Kidney capillary endothelial cell (primary cell): ENCODE measurements at places on chromosomes 1 and 21.
A peak's percentile ranks its signal among the peaks of the same experiment; 100 is the strongest.

GRCh38 chr1:3391711-3392110, 62.8 kb upstream of the ARHGEF16 start:
- DNase-seq = no peak

- no peak for DNase-seq
Observed at GRCh38 chr1:13770743-13771142, 70.8 kb downstream of the PRDM2 start.

DNA sequence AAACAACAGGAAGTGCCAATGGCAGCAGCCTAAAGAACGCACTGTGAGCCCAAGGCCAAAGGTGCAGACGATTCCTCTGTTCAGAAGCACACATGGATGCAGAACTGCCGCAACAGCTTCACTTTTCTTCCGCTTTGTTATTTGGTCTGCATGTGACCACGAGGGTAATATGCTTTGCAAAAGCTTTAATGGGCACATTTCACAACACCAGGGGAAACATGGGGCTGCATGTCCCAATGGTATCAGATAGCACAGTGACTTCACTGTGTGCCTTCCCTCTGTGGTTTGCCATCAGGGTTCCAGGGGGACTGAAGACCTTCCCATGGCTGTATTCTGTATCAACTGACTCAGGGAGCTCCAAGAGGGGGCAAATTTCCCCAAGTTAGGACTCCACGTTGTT, 28.3 kb downstream of the THAP3 start:
- DNase-seq = no peak

DNA sequence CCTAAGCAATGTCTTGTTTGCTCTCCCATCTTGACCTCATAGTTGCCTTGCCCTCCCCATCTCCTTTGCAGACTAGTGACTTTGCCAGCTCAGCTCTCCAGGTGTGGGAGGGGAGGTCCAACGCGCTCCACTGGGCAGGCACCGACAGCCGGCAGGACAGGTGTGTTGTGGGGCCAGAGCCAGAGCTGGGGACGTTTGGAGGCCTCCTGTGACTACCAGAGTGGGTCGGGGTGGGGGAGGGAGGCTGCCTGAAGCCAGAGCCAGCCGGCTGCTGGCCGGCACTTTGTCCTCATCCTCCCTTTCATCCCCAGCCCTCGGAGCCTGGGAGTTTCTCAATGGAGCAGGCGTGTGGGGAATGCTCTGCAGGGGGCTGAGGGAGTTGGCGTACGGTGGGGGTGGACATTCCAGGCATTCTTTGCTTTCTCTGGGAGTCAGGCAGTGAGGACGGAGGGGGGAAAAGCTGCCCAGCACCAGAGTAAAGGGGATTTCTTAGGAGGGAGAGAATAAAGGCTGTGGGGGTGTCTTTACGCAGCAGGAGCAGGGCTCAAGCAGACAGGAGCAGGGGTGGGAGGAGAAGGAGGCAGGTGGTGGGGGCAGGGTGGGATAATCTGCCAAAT, 20.2 kb downstream of the NUAK2 start:
- no peak for DNase-seq

DNA sequence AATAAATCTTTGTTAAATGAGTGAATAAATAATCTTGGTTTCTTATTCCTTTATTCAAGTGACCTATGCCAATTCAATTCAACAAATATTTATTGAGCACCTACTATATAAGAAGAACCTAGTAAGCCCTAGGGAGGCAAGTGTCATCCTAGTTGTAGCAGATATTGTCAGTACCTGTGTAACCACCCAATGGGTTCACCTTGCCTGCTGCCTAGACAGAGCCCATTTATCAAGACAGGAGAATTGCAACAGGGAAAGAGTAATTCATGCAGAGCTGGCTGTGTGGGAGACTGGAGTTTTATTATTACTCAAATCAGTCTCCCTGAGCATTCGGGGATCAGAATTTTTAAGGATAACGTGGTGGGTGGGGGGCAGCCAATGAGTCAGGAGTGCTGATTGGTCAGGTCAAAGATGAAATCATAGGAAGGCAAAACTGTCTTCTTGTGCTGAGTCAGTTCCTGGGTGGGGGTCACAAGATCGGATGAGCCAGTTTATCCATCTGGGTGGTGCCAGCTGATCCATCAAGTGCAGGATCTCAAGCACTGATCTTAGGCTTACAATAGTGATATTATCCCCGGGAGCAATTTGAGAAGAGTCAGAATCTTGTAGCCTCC, 53.8 kb upstream of the KCNA3 start:
- DNase-seq = no peak

GRCh38 chr1:101325144-101325543, 88.3 kb downstream of the S1PR1 start:
- DNase-seq = no peak

GRCh38 chr1:51551081-51551480, 32.0 kb upstream of the EPS15 start:
- no peak for DNase-seq

GRCh38 chr1:165632491-165632890, 1.5 kb downstream of the MGST3 start:
- DNase-seq = peak; percentile 39

- no peak for DNase-seq
Observed at GRCh38 chr1:221347706-221348105, 394.2 kb downstream of the DUSP10 start.

GRCh38 chr1:7594002-7594713, 176.9 kb upstream of the VAMP3 start:
- no peak for DNase-seq

- DNase-seq = no peak
Observed at GRCh38 chr1:201348211-201348566, 29.3 kb downstream of the TNNT2 start.

DNA sequence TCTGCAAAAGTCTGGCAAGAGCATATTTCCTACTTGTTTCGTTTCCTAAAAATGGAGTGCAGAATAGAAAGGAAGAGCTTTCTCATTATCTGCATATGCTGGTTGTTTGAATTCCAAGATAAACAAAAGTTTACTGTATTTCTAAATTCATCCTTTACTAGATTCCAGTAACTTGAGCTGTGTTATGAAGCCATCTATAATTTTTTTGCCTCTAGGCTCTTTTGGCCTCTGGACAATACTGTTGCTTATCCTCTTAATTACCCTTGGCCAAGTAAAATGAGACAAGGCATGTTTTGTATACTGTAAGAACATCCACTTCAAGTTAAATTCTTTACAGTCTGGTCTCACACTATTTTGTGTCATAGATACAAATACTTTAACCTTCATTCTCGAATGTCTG, 45.6 kb upstream of the HFM1 start:
- DNase-seq = no peak

GRCh38 chr1:60036856-60037460, 36.6 kb downstream of the C1orf87 start:
- no peak for DNase-seq

- DNase-seq = no peak
Observed at GRCh38 chr1:110433803-110434202, 17.1 kb upstream of the PROK1 start.
